ENCODE measurements at places on chromosomes 6 and 20.

DNA sequence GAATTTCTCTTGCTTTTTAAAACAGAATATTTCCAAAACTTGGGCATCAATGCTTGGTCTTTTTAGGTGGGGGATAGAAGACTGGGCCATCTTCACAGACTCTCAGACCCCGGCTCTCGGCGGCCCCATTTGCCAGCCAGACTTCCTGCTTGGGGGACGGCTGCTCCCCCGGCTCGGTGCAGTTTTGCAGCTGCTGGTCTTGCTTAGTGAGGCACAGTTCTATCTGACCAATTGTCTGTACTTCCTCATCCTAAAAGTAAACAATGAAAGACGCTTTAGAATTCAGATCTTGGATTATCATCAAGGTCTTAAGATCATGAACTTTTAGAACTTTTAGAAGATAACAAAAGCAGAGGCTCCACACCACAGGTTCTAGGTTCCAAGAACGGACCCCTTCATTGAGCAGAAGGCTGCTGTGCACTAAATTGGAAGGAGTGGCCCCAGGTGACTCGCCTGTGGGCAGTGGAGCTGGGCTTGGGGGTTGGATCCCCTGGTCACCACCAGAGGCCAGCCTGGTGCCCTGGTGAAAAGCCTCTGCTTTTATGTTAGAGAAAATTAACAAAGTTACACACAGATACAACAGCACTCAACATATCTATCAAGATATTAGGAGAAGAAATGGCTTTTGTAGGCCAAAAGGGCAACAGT, 26.7 kb downstream of the RNASET2 start:
- no peak for DNase-seq

DNA sequence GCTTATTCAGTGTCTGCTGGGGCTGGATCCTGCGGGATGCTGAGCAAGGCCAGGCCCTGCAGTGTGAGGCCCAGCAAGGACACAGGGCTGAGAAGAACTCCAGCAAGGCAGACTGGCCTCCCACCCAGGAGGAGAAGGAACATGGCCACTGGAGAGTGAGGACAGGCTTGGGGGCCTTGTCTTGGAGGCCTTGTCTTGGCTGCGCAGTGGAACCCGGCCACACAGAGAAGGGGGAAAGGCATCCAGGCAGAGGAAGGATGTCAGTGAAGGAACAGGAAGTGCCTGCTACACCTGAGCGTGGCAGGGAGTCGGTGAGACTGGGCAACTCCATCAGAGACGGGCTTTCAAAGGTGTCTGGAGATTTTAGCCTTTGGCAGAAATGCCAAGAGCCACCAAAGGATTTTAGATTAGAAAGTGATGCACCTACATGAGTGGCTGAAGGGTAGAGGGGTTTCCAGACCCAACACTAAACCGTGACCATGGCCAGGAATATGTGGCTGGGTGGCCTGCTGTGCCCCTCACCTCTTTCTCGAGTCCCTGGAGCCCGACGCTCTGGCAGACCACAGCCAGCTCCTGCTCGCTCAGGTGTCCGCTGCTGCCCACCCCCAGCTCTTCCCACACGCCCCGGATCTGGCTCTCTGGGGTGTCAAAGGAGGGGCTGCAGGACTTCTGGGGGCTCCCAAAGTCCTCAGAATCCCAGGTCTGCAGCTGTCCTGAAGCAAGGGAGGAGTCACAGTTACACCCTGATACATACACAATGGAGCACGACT, 80.8 kb downstream of the NINL start:
- DNase-seq = no peak

GRCh38 chr6:165880686-165881085, 217.6 kb upstream of the PDE10A start:
- no peak for DNase-seq

DNA sequence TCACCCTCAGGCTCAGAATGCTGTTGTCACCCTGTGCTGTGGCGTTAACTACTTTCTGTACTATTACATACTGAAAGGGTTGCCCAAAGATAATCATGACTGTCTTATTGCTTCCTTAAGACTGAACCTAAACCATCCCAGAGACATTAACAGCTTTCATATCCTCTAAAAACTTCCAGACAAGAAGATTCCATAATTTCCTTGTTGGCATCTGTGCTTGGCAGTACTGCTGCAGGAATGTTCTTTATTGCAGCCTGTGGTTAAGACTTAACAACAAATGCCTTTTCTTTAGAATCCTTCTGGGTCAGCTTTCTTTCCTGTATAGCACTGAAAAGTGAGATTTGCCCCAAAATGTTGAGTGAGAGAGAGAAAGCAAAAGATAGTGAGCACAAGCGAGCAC, 109.7 kb downstream of the GJA10 start:
- DNase-seq = peak; percentile 34

- DNase-seq = no peak
Measured at GRCh38 chr6:29112135-29112534, 4.3 kb downstream of the OR2J3 start.

DNA sequence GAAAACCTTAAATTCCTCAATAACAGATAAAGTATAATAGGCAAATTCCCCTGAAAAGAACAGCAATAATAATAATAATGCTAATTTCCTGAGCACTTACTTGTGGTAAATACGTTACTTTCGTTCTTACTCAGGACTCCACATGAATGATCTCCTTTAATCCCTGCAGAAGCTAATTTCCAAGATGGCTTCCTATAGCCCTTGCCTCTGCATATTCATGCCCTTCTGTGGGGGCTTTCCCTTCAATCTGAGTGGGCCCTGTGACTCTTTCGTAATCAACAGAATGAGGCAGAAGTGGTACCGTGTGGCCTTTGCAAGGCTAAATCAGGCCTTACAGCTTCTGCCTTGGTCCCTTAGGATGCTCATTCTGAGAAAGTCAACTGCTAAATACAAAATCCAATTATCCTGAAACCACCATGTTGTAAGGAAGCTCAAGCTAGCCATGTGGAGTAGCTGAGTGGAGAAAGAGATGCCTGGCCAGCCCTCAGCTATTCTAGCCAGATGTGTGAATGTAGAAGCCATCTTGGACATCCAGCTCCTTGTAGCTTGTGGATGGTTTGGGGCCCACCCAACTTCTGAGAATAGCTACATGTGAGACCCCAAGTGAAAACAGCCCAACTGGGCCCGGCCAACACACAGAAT, 50.5 kb downstream of the MCUR1 start:
- no peak for DNase-seq

DNA sequence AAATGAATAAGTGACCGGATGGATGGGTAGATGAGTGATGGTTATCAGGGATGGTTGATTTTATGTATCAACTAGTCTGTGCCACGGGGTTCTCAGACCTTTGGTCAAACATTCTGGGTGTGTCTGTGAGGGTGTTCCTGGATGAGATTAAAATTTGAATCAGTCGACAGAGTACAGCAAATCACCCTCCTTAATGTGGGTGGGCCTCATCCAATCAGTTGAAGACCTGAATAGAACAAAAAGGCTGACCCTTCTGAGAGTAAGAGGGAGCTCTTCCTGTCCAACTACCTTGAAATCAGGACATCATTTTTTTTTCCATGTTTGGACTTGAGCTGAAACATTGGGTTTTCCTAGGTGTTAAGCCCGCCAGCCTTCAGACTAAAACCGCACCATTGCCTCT, 136.4 kb upstream of the ATXN1 start:
- no peak for DNase-seq

DNA sequence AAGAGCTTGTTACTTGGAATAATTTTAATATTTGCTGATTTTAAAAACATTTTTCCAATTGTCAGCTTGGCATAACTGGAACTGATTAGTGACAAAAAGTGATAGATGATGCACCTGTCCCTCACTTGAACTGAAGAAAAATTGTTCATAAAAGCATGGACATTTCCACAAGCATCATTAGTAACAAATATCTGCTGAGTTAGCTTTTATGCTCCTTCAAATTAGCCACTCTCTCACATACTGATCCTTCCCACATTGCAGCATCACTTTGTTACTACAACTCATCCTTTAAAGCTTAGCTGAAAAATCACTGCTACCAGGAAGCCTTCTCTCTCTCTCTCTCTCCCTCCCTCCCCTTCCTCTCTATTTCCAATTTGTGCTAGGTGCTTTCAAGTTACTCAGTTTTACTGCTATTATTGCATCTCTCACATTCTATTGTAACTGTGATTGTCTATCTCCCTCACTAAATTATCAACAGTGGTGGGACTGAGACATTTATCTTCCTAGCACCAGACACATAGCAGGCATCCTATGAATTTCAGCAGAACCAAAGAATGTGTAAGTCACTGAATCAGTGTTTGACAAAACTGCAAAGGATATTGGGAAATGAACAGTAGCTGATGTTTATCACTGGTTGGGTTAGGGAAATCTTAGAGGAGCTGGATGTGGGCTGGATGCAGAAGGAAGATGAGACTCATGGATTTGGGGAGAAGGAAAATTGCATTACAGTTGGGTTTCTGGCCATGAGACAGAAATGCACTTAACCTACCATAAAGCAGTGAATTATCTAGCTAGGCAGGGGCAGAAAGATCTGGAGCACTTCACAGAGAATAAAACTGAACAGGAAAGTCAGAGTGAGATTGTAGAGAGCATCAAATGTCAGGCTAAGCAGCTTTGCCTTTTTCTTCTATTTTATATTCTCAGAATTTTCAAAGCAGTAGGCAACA, 128.4 kb upstream of the PLN start:
- DNase-seq = no peak

GRCh38 chr6:18122128-18123093, at the start of gene NHLRC1:
NHLRC1 (minus strand) TSS chr6:18122677; CDS start chr6:18122606, 71 bp downstream.
- DNase-seq = no peak

DNA sequence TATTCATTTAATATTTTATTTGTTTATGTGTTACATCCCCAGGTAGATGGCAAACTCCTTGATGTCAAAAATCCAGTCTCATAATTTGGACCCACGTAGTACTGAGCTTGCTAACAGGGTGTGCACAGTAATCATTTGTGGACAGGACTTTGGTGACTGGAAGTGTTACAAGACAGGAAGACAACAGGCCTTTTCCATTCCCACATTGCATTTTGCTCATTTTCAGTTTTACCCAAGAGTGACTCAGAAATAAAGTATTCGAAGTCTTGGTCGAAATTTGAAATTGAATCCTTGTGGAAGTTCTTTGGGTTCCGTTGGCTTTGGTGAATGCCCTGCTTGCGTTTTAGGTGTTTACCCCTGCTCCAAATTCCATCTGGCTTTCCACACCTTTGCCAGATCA, 63.0 kb upstream of the THBS2 start:
- no peak for DNase-seq

DNA sequence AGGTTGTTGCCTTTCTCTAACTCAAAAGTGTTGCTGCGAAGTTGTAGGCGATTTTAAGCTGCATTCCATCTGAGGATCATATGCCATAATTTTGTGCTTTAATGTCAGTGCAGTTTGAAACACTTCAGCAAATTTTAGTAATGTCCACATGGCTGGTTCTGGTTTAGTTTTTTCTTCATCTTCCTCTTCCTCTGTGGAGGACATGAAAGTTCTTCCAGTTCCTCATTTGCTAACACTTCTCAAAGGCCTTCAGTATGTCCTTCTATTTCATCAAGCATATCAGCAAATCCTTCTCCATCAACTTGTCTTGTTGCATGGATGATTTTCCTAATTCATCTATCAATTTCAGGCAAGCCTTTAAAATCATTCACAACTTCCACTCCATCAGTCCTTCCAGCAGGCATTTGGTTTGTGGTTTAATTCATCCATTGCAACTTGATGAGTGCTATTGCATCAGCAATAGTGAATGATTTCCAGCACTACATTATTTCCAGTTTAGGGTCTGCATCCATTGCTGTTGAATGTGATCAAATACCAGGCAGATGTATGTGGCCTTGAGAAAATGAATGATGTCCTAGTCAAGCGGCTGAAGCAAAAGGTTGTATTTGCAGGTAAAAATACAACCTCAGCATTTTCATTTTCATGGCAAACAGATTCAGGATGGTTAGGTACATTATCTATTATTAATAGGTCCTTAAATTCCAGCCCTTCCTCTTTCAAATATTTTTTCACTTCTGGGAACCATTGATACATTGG, 20.2 kb downstream of the SHLD1 start:
- DNase-seq = no peak

DNA sequence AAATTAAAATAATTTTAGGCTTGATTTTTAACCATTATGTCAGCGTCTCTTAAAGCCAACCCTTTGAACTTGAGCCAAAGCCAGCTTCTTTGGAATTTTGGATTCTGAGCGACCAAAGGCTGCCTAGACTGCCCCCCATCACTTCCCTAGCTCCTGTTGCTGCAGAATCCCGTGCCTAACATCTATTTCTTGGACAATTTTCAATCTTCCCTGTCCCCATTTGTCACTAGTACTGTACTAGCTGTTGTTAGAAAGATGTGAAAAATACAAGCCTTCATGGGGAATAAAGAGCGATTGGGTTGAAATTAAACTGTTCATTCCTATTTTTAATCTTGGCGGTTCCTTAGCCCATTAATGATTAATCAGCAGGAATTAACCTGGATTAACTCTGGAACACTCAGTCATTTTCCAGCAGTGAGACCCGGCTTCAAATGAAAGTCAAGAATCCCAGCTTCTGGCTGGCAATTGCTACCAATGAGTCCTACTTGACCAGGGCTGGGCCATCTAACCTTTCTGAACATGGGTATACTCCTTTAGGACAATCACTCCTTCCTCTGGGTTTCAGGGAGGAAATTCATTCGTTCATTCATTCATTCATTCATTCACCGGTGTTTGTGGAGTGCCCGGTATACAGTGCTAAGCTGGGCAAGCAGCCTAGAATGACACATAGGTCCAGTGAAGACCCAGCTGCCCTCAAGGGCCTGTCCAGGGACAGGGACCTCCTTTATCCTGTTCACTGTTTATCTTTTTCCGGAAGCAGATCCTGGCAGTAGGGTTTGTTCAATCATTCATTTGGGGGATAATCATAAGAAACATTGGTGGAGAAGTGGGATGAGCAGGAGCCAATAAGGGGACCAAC, 1.4 kb upstream of the RRBP1 start:
- DNase-seq = no peak

- DNase-seq = no peak
Measured at GRCh38 chr6:1068905-1069304, 243.0 kb upstream of the FOXQ1 start.

DNA sequence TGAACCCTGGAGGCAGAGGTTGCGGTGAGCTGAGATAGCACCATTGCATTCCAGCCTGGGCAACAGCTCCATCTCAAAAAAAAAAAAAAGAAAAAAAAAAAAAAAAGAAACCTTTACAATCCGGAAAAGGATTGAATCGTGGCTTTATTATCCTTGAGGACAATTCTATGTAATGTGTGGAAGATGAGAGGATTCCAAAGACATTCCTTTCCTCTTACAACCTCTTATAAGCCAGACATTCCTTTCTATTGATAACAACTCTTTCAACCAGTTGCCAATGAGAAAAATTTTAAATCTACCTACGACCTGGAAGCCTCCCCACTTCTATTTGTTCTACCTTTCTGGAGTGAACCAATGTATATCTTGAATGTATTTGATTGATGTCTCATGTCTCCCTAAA, 91.2 kb upstream of the EEF1E1 start:
- DNase-seq = no peak

- no peak for DNase-seq
Measured at GRCh38 chr20:47007826-47008655, 113.4 kb downstream of the EYA2 start.

Data from AG04449 (cell line).